ENCODE measurements at places on chromosomes 5 and 9.

DNA sequence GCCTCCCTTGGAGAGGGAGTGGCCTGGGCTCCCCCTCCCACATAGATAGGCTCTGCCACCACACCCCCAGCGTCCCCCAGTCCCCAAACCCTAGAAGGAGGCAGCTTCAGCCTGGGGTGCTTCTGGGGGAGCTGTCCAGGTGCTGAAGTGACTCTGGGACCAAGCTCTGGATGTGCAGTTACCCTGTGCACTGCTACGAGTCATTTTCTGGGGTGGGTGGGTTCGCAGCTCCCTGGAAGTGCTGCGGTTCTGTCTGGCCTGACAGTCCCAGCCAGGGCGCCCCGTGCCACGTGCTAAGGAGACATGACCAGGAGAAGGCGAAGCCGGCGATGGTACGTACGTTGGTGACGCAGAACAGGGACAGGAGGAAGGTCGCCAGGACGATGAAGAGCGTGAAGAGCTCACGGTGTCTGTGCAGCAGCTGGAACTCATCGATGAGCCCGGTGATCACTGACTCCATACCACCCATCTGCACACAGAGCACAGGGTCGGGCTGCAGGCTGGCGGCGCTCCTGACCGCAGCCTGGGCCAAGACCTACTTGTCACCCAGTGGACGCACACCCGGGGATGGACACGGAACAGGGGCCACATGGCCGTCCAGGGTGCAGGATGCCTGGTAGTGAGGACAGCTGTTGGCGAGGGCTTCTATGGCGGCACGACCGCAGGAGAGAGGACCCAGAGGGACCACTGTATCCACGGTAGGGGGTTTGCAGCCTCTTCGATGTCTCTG, 35.7 kb downstream of the SLC6A3 start:
- no peak for DNase-seq

DNA sequence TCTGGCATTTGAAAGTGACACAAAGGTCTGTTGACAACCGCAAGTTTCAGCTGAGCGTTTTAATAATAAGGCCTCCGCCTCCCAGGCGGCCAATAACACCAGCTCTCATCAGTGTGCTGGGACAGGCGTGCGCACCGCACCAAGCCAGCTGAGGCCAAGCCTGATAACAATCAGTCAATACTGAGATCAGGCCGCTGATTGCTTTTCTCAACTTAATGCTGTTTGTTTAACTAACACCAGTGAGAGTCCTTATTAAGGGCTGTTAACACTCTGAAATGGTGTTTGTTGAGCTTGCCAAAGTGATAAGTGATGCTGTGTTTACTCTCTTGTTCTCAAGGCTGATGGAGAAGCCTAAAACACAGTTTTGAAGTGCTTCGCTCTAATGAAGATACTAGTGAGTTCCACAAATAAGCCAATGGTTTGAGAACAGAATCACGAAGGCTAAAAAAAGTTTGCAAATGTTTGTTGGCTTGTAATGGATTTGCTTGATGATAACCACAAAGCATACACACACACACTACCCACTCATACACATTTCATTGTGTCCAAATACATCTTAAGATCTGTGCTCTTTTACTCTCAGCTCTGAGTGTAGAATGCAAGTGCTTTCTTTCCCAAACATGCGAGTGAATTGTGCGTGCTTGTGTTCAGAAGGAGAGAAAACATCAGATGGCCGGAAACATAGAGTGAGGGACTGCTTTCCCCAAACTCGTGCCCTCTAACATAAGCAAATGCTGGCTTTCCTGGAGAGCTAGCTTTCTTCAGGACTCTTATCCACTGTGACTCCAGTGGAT, 330.4 kb upstream of the KLF4 start:
- peak; percentile 76 for DNase-seq

DNA sequence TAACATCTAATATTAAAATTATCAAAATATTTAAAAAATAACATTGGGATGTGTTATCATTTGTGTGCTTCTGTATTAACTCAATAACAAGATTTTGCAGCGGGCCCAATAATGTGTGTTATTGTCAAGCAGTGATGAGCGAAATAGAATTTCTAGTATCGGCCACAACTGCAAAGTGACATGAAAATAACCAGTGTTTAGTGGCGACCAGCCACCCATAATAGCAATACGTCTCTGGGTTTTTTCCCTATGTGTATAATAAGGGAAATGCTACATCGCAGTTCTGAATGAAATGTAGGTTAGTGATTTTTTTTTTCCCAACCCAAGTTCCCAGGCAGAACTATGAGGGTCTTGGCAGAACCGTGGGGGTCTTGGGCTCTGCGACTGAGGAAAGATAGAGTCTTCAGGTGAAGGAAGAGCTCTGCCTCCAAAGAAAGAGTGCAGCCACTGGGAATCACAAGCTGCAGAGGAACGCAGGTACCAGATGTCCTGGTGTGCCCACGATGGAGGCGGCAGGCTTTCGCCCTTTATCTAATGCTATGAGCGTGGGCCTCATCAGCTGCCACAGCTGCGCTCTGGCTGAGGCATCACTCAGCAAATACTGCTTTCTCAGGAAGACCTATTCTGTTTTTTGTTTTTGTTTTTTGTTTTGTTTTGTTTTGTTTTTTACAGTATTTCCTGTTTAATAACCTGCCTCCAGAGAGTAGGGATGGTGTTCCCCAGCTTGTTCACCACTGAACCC, 235.0 kb downstream of the ROR2 start:
- no peak for DNase-seq

- no peak for DNase-seq
These were observed 84.3 kb upstream of the ACTBL2 start for GRCh38 chr5:57566914-57567313.

- no peak for DNase-seq
These were observed 3.0 kb downstream of the ECSCR start for GRCh38 chr5:139459451-139459934.

DNA sequence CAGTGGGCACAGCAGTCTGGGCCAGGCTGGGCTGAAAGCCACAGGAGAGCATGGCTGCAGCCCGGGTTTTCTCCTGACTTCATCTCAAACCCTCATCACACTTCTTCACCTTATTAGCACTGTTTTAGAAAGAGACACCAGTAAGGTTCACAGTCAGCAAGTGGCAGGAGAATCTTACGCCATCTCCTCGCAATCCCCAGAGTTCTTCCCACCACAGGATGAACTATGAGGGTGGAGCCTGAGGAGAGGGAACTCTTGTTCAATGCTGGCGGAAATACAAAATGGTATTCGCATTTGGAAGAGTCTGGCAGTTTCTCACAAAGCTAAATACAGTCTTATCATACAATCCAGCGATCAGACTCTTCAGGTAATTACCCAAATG, 14.7 kb downstream of the BICD2 start:
- DNase-seq = no peak

- DNase-seq = no peak
These were observed 1.2 kb downstream of the RIC1 start for GRCh38 chr9:5630081-5630507.

GRCh38 chr5:39013938-39014337, 60.3 kb downstream of the RICTOR start:
- no peak for DNase-seq

DNA sequence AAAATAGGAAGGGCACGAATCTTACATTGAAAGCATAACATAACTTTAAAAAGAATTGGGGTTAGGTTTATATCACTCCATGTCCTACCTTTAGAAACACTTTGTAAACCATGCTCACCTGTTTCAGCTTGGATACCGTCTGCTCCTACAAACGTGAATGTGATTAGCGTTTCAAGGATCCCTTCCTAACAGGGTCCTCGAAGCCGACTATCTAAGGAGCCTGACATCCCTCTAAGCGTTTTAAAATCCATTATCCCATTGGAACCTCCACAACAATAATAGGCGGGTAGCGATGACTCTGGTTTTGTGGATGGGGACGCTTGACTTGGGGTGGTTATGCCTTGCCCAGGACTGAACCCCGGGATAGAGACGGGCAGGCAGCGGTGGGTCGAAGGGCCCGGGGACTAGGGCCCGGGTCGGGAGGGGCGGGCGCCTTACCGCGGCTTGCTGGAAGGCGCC, 937 bp downstream of the SVEP1 start:
- no peak for DNase-seq

GRCh38 chr9:128429513-128430086, 8.9 kb downstream of the CERCAM start:
- no peak for DNase-seq

- DNase-seq = no peak
These were observed 7.5 kb downstream of the TSTD2 start for GRCh38 chr9:97625620-97626019.

DNA sequence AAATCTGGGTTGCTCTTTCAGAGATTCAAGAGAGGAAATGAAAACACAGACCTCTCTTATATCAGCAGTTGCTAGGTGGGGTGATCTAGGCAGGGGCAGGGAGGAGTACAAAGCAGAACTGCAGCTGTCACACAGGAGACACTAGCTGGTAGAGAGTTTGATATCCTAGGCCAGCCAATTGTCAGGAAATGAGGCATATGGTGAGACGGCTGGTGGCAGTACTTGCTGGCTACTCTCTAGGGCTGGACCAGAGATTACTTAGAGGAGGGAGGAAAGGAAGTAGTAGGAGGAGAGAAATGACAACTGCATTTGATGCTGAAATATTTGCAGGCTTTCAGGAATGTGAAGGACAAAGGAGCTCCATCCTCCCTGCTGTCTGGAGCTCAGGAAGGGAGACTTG, 113.8 kb downstream of the TRIM32 start:
- no peak for DNase-seq

GRCh38 chr9:95092262-95093072, 225.0 kb downstream of the FANCC start:
- DNase-seq = no peak

DNA sequence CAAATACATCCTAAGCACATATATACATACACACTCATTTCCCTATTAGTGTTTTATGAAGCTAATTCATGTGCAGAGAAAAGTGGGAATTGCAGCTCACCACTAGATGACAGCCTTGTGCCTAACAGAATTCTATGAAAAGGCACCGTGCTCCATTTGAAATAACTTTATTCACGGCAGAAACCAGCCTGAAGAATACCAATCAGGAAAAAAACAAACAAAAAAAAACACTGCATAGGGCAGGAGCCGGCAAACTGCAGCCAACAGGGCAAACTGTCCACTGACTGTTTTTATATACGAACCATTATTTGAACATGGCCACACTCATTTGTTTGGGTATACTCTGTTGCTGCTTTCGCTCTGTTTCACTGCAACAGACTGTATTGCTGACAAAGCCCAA, 33.6 kb downstream of the ERMP1 start:
- no peak for DNase-seq

DNA sequence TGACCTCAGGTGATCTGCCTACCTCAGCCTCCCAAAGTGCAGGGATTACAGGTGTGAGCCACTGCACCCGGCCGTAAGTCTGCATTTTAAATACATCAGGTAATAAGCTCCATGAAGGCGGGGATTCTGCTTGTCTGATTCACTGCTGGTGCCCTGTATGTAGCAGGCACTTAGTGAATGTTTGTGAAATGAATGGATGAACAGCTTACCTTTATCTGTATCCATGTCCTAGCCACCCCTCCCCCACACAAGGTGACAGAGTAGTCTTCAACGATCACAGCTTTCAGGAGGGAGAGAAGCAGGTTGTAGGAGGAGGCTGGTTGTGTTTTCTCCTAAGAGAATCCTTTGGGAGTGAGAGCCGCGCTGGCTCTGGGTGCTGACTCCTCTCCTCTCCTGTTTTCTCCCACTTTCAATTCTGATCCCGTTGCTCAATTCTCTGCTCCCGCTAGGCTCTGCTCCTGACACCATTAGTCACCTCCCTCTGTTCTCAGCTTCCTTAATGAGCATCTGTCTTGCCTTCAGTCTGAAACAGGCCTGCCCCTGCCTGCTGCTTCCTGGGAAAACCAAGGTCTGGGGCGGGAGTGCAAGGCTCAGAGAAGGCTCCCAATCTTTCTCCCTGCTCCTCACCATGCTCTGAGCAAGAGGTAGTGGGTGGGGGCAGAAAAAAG, 88.8 kb upstream of the CTNNA1 start:
- no peak for DNase-seq

DNA sequence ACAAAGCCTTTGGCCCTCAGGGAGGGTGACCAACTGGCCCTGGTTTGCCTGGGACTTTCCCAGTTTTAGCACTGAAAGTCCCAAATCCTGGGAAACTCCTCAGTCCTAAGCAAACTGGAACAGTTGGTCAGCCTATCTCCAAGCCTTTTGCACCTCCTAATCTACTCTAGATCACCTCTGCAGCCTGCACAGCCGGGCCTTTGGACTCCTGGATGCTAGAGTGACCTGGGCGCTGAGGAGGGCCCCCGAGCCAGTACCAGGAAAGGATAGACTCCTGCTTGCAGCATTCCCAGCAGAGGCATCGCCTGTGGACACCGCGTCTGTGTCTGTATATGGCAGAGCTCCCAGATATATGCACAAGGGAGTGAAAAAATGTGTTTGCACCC, 15.1 kb downstream of the IRF1 start:
- DNase-seq = no peak

DNA sequence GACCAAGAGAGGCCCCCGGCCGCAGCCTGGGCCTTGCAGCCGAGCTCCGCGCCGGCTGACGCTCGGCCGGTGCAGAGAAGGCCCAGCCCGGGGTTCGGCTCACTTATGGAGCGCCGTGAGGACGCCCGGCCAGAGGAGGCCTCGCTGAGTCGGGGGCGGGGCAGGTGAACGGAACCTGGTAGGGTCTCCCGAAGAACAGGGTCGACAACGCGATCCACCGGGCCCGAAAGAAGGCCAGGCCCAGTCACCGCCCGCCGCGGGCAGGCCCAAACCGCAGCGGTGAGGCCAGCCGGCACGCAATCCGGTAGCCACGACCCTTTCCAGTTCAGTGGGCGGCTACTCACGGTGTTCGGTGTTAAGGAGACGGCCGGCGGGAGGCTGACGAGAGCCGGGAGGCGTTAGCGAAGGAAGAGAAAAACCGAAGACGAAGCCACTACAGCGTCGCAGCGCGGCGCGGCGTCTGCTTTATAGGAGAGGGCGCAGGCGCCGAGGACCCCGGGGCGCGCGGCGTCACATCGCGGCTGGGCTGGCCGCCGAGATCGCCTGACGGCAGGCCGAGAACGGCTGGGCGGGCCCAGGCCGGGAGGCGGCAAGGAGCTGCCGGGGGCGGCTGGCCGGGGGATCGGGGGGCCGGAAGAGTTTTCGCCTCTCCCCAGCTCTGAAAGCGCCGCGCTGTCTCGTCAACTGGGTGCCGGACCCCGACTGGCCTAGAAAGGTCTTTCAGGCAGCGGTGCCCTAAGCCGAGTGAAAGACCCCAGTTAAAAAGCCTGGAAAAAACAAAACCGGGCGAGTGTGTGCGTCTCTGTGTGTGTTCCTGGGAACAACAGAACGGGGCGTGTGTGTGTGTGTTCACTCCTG, at the start of gene SKP1:
Gene SKP1 (minus strand): TSS at position 440 of the 858 bp plus-strand sequence. CDS start 2,928 bp downstream, outside the sequence.
- peak; percentile 45 for DNase-seq

DNA sequence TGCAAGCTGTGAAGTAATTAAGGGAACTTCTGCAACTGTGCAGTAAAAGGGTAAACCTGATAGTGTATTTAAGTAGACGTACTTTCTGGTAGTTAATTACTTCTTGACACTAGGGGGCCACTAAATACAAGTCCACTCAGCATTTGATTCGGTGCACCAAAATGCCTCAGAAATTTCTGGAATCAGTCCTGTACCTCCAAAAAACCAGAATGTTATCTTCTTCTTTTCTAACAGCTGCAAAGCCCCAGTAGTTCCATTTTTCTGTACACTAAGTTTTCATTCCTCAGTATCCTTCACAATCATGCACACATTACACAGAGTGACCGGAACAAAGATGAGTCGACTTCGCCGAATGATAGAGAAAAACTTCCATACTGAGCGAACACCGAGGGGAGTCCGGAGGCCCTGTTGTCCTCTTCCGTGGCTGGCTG, 484 bp downstream of the GFM2 start:
- no peak for DNase-seq
